Activated T-cell treated with anti-CD3 and anti-CD28 coated beads for 4 hours (primary cell): ENCODE measurements at places on chromosomes 12 and 14.

GRCh38 chr12:19688532-19688931, 249.2 kb downstream of the AEBP2 start:
- no peak for DNase-seq

- no peak for DNase-seq
Observed at GRCh38 chr14:56810836-56811592, 735 bp upstream of the OTX2 start.

DNA sequence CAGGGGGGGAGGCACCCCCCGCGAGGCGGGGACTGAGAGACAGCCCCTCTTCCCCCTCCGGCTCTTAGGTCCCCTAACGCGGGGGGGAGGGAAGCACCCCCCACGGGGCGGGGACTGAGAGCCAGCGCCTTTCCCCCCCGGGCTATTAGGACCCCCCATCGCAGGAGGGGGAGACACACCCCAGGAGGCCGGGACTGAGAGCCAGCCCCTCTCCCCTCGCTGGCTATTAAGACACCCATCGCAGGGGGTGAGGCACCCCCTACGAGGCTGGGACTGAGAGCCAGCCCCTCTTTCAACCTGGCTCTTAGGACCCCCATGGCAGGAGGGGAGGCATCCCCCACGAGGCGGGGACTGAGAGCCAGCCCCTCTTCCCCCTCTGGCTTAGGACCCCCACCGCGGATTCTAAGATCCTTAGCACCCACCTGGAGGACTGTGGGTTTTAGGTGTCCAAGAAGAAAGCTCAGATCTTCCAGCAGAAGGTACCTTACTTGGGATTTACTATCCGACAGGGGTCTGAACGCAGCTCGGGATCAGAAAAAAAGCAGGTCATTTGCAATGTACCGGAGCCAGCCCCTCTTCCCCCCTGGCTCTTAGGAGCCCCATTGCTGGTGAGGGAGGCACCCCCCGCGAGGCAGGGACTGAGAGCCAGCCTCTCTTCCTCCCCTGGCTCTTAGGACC, 197.8 kb upstream of the PZP start:
- DNase-seq = no peak

GRCh38 chr12:96811083-96811482, 96.0 kb upstream of the NEDD1 start:
- no peak for DNase-seq

- DNase-seq = no peak
Observed at GRCh38 chr14:50012644-50013043, 103.7 kb downstream of the VCPKMT start.
